Right lung (tissue), 10 donors: ENCODE measurements at places on chromosomes 6 and 20. TPM values are rescaled to one million over a fixed set of nuclear protein-coding genes. Genes with fewer than 3 reads are reported as not detected.

- DNase-seq = no peak
Observed at GRCh38 chr6:134546962-134547645, 229.2 kb upstream of the SGK1 start.

GRCh38 chr6:118240878-118241528 lies 307.1 kb upstream of the PLN start:
- DNase-seq = no peak

GRCh38 chr6:5083813-5084359 lies 1.3 kb upstream of the PPP1R3G start:
- no peak for DNase-seq

DNA sequence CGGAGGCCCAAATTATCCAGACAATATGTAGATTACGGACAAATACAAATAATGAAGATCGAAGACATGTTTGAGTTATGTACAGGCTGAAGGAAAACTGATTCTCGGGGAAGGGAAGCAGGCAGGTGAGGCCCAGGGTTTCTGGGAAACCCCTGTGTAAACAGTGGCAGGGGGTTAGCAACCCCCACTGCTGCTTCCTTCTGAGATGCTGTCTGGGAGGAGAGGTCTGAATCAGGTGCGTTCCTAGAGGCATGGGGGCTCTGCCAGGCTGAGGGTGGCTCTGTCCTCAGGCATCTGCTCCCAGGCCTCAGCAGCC lies 7.2 kb upstream of the MDGA1 start:
- DNase-seq = no peak

DNA sequence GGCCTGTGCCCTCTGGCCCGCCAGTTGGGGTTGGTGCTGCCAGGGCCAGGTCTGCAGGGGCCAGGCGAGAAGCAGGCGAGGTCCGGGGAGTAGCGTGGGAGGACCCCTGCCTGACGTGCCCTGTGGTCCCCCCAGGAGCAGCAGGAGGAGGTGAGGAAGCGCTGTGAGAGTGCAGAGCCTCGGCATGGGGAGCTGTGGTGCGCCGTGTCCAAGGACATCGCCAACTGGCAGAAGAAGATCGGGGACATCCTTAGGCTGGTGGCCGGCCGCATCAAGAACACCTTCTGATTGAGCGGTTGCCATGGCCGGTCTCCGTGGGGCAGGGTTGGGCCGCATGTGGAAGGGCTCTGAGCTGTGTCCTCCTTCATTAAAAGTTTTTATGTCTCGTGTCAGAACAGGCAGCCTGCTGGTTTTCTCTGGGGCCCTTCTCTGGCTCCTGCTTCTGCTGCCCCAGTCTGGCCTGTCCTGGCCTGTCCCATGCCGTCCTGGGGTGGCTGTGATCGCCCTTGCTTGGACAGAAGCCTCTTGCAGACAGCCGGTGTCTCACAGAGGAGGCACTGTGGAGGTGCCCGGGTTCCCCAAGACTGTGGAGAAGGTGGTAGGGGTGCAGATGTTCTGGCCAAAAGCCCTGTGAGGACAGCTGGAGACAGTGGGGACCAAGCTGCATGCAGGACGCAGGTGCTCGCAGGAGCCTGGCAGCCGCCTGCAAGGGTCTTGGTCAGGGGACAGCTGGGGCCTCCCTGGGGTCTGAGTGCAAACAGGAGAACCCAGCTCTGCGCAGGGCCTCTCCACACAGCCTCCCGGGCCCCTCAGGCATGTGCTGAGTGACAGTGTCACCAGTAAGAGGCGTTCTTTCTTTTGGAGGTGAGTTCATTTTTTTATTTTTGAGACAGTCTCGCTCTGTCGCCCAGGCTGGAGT lies 3.0 kb upstream of the C20orf204 start:
- DNase-seq = no peak

GRCh38 chr20:10304471-10305046 lies 85.9 kb downstream of the SNAP25 start:
- no peak for DNase-seq

- no peak for DNase-seq
Observed at GRCh38 chr20:44409132-44409600, 53.7 kb downstream of the HNF4A start.

TINAG gene
- 0.12 TPM for polyA plus RNA-seq

FERMT1 gene
- 4.0 TPM for polyA plus RNA-seq

EPPIN gene
- polyA plus RNA-seq = 0.26 TPM
